T-helper 17 cell (primary cell): ENCODE measurements at places on chromosomes 13 and 19.

DNA sequence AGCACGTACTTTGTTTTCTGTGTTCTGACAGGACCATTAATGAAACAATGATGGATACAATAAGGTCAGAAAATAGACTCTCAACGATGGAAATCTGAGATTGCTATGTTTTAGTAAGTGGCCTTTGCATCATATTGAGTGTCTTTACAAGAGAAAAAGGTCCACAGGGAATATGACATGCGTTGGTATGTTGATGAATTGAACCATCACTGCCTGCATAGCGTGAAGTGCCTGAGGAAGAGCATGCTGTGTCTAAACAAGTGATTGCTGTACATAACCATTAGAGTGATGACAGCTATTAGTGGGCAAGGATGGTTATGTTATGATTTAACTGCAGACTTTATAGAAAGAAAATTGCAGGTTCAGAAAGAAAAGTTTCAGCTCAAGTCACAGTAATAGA lies 623.2 kb downstream of the SLITRK5 start:
- DNase-seq, result no peak

DNA sequence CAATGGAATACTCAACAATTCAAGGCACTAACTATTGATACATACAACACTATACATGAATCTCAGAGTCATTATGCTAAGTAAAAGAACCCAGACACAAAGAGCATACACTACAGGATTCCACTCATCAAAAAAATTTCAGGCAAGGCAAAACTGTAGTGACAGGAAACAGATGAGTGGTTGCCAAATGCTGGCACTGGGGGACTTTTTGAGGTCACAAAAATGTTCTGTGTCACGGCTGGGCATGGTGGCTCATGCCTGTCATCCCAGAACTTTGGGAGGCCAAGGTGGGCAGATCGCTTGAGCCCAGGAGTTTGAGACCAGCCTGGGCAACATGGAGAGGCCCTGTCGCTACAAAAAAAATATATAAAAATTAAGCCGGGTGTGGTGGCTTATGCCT lies 129.4 kb downstream of the KL start:
- no peak for DNase-seq

- no peak for DNase-seq
Measured at GRCh38 chr19:57382806-57383488, 6.7 kb upstream of the ZNF548 start.

DNA sequence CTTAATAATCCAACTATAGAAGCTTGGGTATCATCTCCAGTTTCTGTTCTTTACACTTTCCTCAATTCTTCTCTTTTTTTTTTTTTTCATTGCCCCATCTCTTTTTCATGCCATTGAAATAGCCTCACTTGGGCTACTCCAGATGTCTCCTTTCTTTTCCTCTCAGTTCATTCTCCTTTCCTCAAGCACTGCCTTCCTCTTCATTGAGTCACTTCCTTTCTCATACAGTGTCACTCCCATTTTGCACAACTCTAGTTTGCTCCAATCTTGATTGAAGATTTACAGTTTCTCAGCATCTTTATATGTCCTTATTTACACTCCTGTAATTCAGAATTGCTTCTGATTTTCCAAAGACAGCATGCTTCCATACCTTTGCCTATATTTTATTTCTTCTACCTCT lies 61.3 kb downstream of the IPO5 start:
- DNase-seq, result no peak

DNA sequence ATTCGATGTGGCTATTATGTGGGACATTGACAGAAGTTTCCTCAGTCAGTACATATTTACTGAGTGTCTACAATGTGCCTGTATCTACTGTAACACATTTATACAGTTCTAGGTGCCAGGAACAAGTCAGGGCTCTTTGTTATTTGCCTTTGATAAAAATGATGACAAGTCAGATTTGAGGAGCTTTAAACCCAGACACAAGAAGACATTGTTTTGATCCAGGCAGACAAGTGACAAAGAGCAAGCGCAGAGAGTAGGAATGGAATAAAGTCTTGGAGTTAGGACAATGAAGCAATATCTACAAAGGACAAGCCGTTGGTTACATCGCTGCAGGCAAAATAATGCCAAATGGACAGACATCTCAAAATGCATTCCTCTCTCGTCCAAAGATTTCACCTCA lies 70.1 kb downstream of the ITGBL1 start:
- no peak for DNase-seq
